ENCODE measurements at places on chromosomes 3 and 15.

DNA sequence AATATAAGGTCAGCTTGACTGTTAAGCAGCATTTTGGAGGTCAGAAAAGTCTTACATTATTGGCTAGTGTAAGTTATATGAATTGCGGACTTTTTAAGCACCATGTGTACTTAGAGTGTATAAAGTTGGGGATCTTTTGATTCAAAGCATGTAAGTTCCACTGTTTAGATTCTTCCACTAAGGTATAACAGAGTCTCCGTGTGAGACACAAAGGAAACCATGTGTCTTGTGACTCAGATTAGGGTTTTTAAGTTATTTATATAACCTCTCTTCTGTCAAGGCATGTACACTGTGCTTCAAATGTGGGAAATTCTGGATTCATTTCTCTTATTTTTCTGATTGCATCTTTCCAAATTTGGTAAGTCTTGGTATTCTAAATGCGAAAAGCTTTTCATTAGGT lies 143.5 kb upstream of the SOX2 start:
- no peak for DNase-seq

GRCh38 chr3:132660811-132661070 lies 612 bp downstream of the UBA5 start:
- DNase-seq, result no peak

- DNase-seq, result no peak
These were observed 87.5 kb downstream of the ADAMTS17 start for GRCh38 chr15:100254285-100254684.

GRCh38 chr3:105139881-105140560 lies 226.7 kb upstream of the ALCAM start:
- no peak for DNase-seq

DNA sequence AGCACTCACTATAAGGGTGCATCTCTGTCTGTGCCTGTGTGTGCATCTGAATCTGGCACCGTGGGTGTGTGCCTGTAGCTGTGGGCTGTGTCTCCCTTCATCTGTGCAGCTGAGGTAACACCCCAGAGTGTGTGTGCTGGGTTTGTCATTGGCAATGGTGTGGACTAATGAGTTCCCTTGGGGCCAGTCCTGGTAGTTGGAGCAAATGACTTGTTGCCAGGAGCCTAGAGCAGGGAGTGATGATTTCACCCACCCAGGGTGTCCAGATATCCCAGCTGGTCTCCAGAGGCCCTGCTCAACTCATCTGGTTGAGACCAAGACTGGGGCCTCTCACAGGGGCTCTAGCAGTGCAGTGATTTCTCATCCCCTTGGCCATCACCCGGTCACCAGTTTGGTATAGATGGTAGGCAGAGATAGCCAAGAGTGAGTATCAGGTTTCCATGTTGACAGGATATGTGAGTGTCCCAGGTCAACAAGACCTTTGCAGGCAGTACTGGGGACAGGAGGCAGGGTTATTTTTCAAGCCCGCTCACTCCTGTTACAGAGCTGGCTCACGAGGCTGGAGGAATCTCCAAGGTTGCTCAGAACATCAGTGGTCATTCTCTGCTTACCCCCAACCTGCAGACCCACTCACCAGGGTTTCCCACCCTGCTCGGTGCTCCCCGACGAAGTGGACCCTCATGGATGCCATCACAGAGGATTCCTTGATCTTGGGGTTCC lies 4.1 kb upstream of the HDAC11 start:
- DNase-seq, result no peak

- no peak for DNase-seq
These were observed 464 bp downstream of the SOX2 start for GRCh38 chr3:181712226-181712552.

DNA sequence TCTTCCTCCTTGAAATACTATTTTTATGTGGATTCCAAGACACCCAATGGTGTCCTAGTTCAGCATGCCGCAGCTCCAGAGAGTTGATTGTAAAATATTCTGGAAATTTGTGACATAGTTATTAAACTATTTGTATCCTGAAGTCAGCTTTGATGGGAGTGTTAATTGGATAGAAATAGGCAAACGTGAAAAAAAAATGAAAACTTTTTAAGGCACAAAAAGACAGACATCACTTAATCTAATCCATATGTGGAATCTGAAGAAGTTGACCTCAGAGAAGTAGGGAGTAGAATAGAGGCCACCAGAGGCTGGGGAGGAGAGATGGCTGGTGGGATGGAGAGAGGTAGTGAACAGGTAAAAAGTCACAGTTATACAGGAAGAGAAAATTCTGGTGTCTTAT lies 704.2 kb downstream of the ROBO1 start:
- DNase-seq, result no peak
